ENCODE measurements at places on chromosomes 3 and 15. TPM values are rescaled to one million over a fixed set of nuclear protein-coding genes. Genes with fewer than 3 reads are reported as not detected.

GRCh38 chr3:129462361-129462968, 22.4 kb downstream of the IFT122 start:
- no peak for ATAC-seq

GRCh38 chr3:187871204-187871591, 125.9 kb upstream of the BCL6 start:
- no peak for ATAC-seq

- no peak for ATAC-seq
Measured at GRCh38 chr3:107284612-107285011, 92.6 kb upstream of the CCDC54 start.

LPCAT4 gene
- total RNA-seq: 37.6 TPM

GRCh38 chr15:40591389-40591788, 2.7 kb upstream of the KNL1 start:
- ATAC-seq: no peak

RPUSD3 gene
- 29.1 TPM for total RNA-seq

GRCh38 chr15:100966997-100967396, 47.8 kb downstream of the LRRK1 start:
- ATAC-seq: no peak

GRCh38 chr3:81891055-81891895, 129.8 kb upstream of the GBE1 start:
- ATAC-seq: no peak

SLC7A14 gene
- not detected for total RNA-seq

- ATAC-seq: peak; percentile 96
Measured at GRCh38 chr3:42134867-42135464, 43.8 kb downstream of the TRAK1 start.

GABRR3 gene
- not detected for total RNA-seq

DNA sequence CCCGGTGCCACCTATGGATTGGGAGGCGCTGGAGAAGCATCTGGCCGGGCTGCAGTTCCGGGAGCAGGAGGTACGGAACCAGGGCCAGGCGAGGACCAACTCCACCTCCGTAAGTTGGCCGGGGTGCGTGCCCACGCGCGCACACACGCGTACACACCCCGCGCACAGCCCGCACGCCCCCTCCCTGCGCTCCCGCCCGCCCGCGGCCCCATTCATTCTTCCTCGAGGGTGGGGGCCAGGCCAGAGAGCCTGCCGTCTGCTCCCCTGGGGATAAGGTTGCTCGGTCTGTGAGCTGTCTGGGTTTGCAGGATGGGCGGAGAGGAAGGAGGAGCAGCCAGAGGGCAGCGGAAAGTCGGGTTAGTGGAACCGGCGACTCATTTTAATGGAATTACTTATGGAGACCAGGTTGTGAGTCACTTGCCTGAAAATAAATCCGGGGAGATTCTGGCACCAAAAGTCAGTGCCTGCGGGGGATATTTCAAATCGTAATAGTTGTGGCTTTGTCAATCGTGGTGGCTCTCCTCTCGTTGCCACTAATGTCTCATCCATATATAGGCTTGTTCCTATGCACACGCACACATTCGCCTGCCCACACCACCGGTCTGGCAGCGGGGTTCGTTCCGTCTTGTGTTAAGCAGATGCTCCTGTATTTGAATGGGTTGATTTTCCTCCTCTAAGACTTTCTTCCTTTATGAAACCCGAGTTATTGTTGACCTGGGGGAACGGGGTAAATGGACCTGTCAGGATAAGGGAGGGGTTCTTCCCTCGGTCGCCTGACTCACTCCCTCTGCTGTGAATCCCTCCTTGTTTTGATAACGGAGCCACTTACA, 223.4 kb upstream of the IL12A start:
- peak; percentile 76 for ATAC-seq

- no peak for ATAC-seq
Measured at GRCh38 chr3:23254282-23254681, 51.2 kb downstream of the UBE2E2 start.

GRCh38 chr3:54372232-54372631, 249.9 kb downstream of the CACNA2D3 start:
- ATAC-seq: no peak

GCSAM gene
- 1.1 TPM for total RNA-seq

GDPGP1 gene
- 6.5 TPM for total RNA-seq

GRCh38 chr15:27889258-27889657, 209.9 kb downstream of the OCA2 start:
- ATAC-seq: peak; percentile 65

GRCh38 chr3:99753268-99753975, 64.2 kb upstream of the CMSS1 start:
- ATAC-seq: peak; percentile 74

DNA sequence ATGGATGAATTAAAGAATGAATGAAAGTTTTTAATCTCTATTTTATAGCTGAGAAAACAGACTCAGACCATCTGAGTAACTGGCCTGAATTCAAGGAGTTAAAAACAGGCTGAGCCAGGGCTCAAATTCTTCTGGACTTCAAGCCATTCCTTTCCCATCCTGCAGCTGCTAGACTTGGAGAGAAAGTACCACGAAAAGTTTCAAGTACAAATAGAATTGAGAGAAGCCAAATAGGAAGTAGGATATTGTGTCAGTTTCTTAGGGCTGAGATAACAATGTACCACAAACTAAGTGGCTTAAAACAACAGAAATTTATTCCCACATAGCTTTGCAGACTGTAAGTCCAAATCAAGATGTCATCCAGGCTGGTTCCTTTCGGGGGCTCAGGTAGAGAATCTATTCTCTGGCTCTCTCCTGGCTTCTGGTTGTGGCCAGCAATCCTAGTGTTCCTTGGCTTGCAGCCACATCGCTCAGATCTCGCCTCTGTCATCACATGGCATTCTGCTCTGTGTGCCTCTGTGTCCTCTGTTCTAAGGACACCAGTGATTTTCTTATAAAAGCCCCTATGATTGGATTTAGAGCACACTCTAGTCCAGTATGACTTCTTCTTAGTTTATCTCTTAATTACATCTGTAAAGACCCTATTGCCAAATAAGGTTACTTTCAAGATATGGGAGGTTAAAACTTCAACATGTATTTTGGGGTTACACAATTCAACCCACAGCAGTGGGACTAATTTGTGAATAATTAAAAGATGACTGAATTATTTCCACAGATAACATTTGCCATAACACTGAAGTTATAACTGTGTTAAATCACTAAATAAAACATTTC, 25.7 kb upstream of the GOLIM4 start:
- ATAC-seq: no peak

CCR5 gene
- 0.28 TPM for total RNA-seq

- no peak for ATAC-seq
Measured at GRCh38 chr15:25051399-25052154, 96.8 kb downstream of the SNRPN start.

ACAD9 gene
- 34.7 TPM for total RNA-seq

CCR1 gene
- total RNA-seq: 0.52 TPM

SENP8 gene
- 1.8 TPM for total RNA-seq

- no peak for ATAC-seq
Measured at GRCh38 chr3:141386126-141386488, 17.8 kb downstream of the ZBTB38 start.

DNA sequence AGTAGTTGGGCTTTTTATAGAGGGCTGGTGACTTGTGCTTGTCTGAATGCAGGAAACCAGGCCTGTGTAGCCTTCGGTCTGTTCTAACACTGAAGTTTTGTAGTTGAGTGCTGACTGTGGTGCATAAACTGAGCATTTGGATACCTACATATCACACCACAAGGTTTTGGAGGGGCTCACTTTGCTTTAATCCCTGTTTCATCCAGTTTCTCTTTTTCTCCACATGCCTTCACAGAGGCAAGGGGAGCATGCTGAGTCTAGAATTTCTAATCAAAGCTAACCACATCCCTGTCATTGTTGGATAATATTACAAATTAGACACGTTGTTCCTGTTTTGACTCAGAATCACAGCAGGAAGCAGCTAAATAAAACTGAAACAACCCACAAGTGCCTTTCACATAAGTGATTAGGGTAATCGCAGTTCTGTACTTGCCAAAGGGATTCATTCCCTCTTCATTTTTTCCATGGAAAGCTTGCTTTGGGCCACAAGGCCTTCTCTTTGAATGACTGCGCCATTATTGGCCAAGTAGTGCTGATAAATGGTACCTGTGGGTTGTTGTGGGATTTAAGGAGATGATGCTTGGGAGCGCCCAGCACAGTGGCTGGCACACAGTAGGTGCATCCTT, 48.9 kb downstream of the TGFBR2 start:
- peak; percentile 63 for ATAC-seq

PRTG gene
- total RNA-seq: 0.56 TPM

- no peak for ATAC-seq
Measured at GRCh38 chr15:40006003-40006402, 33.0 kb downstream of the SRP14 start.

GRCh38 chr15:96462768-96463750, 132.6 kb downstream of the NR2F2 start:
- no peak for ATAC-seq

DNA sequence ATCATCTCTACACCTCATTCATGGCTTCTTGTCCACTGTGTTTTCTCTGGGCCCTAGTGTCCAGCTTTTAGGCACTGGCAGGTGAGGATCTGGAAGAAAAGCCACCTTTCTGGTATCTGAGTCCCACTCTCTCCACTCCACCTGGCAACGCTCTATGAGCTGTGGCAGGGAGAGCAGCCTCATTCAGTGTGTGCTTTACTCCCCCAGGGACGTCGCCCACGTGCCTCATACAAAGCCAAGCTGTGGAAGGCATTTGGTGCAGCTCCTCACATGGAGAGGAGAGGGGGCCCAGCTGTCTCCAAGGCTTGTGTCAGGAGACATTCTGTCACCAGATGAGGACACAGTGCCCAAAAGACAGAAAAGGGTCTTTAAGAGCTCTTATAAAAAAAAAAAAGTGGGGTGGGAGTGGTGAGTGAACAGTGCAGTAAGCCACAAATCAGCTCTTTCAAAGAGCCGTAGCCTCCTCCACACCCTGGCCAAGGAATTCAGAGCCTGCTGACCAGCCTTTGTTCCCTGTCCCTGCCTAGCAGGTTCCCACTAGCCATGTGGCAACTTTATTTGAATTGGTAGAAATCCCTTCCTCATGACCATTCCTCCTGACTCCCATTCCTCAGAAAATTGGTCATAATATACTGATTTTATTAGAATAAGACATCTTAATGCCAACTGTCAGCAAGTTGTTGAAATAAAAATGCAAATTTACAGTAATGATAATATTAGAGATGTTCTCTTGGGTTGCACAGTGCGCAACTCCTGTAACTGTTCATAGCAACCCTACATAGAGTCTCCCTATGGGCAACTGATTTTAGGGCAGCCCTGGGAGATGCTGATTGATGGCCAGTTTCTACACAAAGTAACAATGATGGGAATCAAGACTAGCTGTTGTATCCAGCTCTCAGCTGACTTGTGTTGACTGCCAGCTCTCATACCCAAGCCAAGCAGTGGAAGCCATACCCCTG, 29.5 kb downstream of the GALNT15 start:
- peak; percentile 44 for ATAC-seq

- ATAC-seq: no peak
Measured at GRCh38 chr3:57385498-57385897, 93.0 kb upstream of the ASB14 start.

SH2D7 gene
- not detected for total RNA-seq

GRCh38 chr3:191330530-191331048, 263 bp upstream of the UTS2B start:
- no peak for ATAC-seq

- no peak for ATAC-seq
Measured at GRCh38 chr15:62816342-62817069, 226.0 kb upstream of the TPM1 start.

SLC51A gene
- total RNA-seq: not detected

DNA sequence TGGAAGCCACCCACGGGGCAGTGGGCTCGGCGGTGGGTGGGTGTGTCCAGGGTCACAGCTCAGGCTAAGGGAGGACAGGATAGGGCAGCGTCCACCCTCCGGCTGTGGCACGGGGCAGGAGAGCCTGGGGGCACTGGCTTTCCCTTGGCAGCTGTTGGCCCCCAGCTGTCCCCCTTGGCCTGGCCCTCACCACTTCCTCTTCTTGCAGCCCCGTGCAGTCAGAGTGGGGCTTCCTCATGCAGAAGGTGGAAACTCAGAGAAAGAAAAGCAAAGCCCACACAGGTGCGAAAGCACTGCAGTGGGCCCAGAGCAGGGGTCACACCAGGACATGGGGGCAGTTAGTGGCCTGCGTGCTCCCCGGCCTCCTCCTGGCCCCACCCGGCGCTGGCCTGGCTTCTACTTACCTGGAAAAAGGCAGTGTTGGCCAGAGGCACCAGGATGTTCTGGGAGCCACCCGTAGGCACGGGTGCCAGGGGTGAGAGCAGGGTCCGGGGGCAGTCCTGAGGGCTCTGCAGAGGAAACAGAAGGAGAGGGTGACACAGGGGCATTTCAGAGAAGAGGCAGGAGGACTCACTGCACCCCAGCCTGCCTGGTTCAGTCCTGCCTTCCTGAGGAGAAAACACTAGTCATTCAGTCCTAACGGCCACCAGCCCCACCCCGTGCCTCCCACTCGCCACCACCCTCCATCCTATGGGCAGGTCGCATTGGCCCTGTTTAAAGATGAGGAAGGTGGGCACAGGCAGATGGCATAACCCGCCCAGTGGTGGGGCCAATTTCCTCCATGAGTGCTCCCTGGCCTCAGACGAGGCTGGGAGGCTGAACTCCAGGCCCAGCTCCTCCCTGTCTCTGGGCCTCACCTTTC, 28.3 kb downstream of the PLXND1 start:
- peak; percentile 31 for ATAC-seq

DNA sequence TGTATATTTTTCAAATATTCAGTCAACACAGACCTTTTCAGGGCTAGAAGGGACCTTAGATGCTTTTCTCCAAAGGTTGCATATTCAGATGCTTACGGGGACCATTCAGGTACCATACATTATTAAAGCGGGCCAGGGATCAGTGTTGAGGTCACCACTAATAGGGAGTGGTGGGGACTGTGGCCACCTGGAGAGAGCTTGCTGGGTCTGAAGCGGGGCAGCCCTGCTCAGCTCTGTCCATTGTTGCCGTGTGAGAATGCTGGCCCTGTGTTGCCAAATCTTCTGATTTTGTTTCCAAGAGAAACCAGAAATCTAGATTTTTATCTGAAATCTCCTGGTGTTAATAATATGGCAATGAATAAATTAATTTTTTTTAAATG, 23.7 kb downstream of the ABHD2 start:
- no peak for ATAC-seq

RAD51 gene
- 8.2 TPM for total RNA-seq

- ATAC-seq: no peak
Measured at GRCh38 chr15:92289733-92290132, 103.9 kb upstream of the ST8SIA2 start.

GRCh38 chr15:71314956-71315537, 199.8 kb downstream of the THSD4 start:
- ATAC-seq: no peak

- ATAC-seq: peak; percentile 28
Measured at GRCh38 chr3:151445273-151446001, 15.4 kb downstream of the IGSF10 start.

PPP1R2 gene
- 35.7 TPM for total RNA-seq

DNA sequence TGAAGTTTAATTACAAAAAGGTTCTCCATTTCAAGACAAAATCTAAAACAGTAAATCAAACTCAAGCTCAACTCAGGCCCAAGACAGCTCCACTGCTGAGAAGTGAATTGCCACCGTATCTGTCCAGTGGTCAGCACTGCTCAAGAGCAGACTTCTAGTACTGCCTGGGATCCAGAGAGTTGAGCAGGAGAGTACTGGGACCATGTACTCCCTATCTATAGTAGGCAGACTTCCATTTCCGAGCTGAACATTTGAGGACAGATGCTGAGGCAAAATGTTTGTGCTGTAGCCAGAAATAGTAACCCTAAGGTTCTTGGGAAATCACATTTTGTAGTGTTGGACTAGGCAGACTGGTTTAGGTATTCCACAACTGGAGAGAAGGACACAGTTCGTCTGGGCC, 44.1 kb downstream of the MRPL3 start:
- ATAC-seq: no peak

- peak; percentile 50 for ATAC-seq
Measured at GRCh38 chr15:70584838-70585706, 178.3 kb downstream of the UACA start.

Data from esophagus mucosa (tissue), 1 donor.